ENCODE measurements at places on chromosomes 2 and 18.

DNA sequence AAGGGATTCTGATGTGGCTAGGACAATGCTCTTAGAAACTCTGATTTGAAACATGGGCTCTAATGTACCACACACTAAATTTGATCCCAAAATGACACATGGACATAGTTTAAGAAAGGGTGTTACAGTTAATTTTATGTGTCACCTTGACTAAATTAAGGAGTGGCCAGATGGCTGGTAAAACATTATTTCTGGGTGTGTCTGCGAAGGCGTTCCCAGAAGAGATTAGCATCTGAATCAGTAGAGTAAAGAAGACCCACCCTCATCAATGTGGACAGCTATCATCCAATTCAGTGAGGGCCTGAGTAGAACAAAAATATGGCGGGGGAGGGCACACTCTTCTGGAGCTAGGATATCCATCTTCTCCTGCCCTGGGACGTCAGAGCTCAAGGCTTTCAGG, 283.1 kb upstream of the CHAC2 start:
- no peak for DNase-seq

DNA sequence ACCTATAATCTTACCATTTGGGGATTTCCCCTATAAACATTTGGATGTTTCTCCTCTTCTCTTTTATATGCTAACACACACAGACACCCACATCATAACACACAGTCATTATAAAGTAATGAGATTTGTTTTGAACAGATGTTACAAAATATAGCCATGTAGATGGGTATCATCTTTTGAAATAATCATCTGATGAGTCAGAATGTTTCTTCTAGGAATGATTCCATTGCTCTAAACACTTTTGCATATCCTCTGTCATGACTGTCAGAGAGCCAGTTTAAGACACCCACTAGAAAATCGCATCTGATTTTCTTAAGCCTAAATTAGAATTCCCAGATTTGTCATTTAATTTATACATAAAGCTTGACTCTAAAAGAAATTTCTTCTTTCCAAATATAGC, 442.6 kb downstream of the CMPK2 start:
- DNase-seq: no peak

DNA sequence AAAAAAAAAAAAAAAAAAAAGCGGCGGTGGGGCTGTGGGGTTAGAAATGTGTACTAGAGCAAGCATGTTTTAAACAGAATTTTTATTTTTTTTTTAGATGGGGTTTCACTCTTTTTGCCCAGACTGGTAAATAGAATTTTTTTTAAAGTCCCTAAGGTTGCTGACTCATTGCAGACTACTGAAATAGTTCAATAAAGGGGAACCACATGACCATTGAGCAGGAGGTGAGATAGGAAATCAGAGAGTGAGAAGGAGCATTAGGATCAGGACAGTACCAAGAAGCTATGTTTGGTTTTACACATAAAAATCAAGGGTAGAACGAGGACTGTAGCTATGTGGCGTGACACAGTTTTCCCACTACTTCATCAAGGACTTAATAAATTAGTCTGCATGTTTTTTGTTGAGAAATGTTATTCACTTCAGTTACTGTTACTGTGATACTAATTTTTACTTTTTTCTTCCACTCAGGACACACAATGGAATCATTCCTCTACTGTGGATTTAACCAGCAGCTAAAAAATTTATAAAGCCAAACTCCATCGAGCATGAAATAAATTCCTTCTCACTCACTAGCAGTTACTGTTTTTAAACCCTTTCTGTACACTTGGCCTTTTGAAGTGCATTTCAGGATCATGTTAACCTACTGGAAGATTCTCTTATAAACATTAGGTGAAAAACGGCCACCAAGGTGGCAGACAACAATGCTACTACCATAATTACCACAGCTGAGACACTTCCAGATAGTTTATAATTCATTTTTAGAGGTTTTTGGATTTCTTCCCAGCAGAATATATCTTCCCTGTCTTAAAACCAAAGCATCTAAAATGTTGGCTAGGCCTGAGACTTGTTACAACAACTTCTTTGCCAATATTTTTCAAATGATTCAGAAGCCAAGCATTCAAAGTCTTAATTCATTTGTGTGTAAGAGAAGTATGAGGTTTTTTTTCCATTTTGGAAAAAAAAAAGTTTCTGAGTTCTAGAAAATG, 33.2 kb downstream of the LAMA1 start:
- DNase-seq: no peak

DNA sequence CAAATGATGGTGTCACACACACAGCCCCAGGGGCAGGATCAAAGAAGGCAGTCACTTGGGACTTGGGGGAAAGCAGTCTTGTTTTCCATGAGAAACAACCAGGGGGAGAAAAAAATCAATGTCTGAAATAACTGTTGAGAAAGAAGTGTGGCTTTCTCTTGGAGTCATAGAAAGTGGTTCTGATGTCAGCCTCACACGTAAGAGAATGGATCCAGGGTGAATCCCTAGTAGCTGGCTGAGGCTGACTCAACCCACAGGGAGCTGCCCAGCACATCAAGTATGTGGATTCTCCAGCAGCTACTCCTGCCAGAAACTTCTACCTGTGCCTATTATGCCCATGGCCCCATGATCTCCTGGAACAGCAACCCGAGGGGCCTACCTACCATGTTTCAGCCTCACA, 33.6 kb upstream of the ZBTB7C start:
- no peak for DNase-seq

- DNase-seq: peak; percentile 32
Observed at GRCh38 chr2:163132850-163133249, 294.3 kb upstream of the KCNH7 start.

Data from GM23338 (cell line).